ENCODE measurements at places on chromosomes 6 and 20.

GRCh38 chr6:136525586-136526195, 24.5 kb downstream of the MAP7 start:
- DNase-seq, result no peak

GRCh38 chr20:25064561-25065071, 6.7 kb upstream of the ACSS1 start:
- DNase-seq, result no peak

- DNase-seq, result no peak
Observed at GRCh38 chr6:110488606-110489190, 12.3 kb upstream of the SLC22A16 start.

DNA sequence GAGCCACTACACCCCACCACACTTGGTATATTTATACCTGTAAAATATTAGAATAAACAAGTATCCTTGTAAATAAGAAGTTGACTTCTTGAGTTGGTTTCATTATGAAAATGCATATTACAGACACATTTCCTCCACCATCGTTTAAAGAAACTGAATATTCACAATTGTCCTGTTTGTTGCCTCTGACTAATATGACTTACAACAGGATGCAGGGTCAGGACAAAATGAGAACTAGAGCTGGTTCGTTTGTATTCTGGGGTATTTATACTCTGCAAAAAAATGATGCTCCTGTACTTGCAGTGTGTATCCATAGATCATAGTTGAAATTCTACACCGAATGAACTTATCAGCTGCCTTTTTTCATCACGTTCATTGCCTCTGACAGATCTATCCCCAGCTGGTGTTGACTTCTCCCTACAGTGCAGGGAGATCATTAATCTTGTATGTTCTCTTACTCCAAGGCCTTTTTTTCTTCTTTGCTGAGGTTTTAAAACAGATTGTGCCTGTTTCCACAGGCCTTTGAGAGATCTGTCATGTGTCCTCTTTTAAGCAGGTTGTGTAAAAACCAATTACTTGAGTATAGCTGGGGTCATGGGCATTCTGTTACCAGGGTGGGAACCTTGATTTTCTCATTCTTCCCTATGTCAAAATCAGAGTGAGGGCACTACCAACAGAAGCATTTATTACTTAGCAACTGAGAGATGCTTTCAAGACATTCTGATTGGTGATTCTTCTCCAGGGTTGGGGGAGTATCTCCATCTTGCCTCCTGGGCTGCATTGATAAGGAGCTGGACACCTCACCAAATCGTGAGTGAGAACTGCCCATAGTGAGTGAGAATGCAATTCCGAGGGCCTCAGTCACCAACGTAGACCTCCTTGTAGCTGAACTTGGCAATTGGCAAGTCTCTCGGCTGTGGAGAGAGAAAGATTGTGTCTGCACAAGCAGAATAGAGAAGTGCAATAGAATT, 78.8 kb upstream of the CD83 start:
- DNase-seq, result no peak

DNA sequence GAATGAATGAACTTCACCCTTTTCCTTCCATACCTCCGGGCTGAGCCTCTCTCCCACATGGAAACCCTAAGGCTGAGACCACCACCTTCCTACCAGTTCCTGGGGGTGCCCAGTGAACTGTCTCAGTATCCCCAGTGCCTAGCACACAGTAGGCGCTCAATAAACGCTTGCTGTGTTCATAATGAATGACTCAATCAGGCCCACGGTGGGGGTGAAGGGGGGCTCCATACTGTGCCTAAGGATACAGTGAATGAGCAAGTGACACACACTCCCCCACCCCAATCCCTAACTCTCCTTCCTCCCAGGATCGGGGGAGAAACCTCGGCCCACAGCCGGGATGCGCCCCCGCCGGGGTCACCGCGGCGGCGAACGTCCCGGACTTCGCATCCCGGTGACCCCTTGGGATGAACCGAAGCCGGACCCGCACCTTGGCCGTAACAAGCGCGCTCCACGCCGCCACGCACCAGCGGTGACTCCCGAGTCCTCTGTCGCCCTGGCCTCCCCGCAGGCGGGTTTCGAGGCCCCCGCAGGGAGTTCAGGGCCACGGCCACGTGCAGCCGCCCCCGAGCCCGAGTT, 592 bp downstream of the KCNG1 start:
- no peak for DNase-seq

DNA sequence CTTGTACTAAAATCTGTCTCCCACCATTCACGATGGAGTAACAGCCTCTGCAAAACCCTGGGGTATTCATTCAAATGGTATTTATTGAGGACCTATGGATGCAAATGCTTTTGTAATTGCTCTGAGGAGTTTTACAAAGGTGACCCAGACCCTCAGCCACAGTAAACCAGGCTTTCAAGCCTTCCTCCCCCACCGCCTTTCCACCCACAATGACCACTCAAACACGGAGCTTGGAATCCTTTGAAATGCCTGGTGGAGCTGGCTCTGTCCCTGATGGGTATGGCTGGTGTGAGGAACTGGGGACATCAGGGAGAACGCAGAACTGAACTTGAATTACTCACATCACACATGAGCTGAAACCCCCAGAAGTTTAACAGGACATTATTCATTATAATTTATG, 246.4 kb downstream of the CDH26 start:
- no peak for DNase-seq

DNA sequence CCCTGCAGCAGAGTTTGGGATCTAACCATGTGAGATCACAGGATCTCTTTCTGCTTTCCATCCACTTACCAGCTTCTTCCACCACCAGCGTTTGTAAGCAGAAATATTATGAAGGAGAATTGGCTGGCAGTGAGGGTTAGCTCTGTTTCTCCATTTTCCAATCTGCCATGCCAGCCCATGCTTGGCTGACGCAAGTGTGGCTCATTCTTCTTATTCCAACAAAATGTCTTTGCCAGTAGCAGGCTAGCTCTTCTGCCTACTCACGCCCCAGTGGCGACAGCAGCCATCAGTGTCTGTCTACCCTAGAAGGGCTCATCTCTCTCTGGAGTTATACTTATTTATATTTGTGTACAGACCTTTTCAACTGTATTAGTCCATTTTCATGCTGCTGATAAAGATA, 286.2 kb downstream of the FARS2 start:
- no peak for DNase-seq

GRCh38 chr6:157823001-157823527, at the start of gene SNX9:
SNX9 (plus strand) TSS chr6:157823246; CDS start chr6:157823435, 189 bp downstream.
- no peak for DNase-seq
